ENCODE measurements at places on chromosomes 12 and 14.

DNA sequence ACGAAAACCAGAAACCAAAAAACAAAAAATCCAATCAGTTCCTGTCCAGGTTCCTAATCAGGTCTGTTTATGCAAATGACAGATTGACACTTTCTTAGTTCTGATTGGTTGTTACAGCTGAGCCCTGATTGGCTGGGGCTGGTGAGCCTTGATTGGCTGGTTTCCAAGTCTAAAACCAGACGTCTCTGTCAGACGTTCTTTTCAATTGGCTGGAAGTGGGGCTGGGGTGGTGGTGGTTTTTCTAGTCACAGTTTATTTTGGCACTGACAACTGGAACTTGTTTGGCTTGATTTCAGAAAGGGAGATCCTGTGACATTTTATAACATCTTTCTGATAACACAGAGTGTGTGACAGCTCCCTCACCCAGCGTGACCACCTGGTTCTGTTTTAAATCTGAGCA lies 36.1 kb upstream of the PRICKLE1 start:
- no peak for DNase-seq

DNA sequence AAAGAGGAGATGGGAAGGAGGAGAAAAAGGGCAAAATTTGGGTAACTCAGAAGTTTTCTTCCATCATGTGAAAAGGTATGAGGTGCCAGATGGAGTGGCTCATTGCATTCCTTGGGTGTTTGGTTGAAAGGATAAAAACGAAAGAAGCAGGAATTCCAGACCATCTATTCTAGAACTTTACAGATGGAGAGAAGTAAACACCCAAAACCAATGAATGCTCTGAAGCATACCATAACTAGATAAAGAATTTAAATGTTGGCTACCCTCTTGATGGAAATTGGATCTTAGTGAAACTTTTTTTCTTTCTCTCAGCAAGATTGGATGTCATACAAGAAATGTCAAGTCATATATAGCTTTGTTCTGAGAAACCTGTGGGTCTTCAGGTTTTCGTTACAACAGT lies 175.6 kb upstream of the FAR2 start:
- no peak for DNase-seq

GRCh38 chr14:79786522-79786921 lies 424.8 kb downstream of the DIO2 start:
- DNase-seq: no peak

DNA sequence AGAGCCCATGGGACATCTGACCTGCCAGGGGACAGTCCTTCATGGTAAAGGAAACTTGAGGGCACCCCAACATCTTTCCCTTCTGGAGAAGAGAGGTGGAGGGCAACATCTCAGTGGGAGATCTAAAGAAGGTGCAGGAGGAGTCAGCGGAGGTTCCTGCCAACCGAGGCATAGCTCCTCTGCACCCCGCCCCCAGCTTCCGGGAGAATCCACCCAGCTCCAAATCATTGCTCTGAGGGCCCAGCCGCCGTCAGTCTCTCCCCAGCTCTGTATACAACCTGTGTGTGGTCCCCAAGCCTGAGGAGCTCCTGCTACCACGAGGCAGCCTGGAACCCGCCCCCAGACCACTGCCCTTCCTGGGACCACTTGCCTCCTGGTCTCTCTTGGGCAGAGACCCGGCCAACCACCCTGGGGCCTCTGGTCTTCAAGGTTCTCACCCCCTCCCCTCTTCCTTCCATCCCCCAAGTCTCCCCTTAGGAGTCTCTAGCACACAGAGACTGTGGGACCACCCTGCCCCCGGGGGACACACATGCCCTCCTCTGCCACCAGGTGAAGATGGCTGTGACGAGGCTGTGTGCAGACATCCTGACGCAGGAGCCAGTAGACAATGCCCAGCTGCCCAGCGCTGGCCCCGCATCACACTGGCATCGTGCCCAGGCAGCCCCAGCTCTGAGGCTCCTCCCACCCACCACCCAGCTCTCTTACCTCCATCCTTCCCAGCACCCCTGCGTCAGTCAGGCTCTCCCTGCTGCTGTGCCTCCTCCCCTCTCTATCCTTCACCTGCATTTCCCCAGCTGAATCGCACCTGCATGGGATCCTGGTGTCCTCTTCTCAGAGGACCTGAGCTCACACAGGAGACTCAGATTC lies 13.0 kb upstream of the NUDT14 start:
- DNase-seq: no peak

- DNase-seq: no peak
Observed at GRCh38 chr12:66589095-66589494, 89.8 kb downstream of the GRIP1 start.

All from fibroblast of skin of right quadriceps (primary cell).